ENCODE measurements at places on chromosomes 2 and 18.

- no peak for DNase-seq
Observed at GRCh38 chr2:224894356-224894755, 147.9 kb downstream of the DOCK10 start.

- DNase-seq, result no peak
Observed at GRCh38 chr2:133193544-133194361, 374.5 kb downstream of the NCKAP5 start.

- DNase-seq, result no peak
Observed at GRCh38 chr2:205386109-205386508, 296.2 kb upstream of the NRP2 start.

DNA sequence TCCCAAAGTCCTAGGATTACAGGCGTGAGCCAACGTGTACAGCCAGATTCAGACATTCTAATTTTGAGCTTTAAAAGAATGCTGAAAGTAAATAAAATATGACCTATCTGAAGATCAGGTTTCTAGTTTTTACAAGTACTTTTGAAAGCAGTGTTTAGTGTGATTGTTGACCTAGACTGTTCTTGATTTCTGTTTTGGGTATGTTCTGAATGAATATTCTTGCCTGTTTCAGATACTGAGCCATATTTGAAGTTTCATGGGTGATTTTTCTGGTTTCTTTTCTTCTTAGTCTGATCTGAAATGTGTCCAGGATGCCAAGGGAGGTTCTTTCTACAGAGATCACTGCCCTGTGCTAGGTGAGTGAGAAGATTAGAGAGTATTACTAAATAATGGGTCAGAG lies 37.2 kb downstream of the MIB1 start:
- no peak for DNase-seq

DNA sequence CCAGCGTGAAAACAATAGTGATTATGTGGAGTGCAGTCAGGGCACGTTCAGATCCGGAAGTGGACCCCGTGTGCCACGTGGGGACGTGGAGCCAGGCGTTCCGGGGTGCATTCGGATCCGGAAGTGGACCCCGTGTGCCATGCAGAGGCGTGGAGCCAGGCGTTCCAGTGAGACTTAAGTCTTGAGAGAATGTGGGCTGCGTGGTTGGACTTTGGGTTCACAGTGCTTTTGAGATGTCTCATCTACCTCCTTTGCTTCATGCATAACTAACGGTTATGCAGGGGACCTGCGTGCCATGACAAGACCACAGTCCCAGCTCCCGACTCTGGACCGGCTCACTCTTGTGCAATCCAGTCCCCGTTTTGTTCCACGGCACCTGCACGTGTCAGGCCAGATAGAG lies 28.8 kb downstream of the CTDP1 start:
- DNase-seq, result no peak

DNA sequence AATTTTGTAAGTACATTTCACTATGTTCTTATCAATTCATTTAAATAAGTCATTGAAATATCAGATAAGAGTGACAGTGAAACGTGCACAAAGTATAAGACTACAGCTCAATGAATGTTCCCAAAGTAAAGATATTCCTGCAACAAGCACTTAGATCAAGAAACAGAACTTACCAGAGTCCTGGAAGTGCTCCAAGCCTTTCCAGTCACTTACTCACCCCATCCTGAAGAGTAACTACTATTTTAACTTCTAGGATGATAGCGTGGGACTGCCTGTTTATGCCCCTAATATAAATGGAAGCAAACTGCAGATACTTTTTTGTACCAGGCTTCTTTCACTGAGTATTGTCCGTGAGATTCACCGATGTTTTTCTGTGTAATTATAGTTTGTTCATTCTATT lies 768.9 kb downstream of the SLC4A3 start:
- no peak for DNase-seq

GRCh38 chr18:76458522-76459311 lies 36.3 kb downstream of the ZNF516 start:
- no peak for DNase-seq

- DNase-seq, result no peak
Observed at GRCh38 chr2:149112713-149113112, 74.2 kb downstream of the LYPD6B start.

DNA sequence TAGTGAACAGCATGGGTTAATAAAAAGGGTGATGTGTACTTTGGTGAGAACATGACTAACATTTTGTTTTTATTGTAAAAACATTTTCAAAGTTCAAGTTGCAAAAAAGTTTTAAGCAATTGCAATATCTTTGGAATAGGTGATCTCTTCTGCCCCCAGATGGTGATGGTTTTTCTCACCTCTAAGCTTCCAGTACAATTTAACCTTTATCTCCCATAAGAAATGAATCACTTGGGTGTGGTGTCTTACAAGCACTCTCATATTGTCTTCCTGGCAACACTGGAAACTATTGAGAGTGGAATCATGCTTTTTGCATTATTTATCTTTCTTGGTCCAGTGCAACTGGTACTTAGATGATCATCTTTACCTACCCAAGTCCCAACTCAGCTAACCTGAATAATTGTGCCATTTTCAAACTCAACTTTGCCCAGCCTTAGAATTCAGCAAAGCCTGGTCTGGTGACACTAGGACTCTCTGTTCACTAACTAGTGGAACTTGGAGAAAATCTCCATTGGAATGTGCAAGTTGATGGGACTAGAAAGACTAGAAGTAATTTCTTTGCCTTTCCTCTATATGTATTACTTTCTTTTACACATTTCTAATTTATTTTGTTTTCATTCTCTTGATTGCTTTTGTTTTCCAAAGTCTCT lies 964.7 kb upstream of the ZEB2 start:
- no peak for DNase-seq

GRCh38 chr2:203909261-203909967 lies 27.1 kb upstream of the ICOS start:
- DNase-seq, result no peak

DNA sequence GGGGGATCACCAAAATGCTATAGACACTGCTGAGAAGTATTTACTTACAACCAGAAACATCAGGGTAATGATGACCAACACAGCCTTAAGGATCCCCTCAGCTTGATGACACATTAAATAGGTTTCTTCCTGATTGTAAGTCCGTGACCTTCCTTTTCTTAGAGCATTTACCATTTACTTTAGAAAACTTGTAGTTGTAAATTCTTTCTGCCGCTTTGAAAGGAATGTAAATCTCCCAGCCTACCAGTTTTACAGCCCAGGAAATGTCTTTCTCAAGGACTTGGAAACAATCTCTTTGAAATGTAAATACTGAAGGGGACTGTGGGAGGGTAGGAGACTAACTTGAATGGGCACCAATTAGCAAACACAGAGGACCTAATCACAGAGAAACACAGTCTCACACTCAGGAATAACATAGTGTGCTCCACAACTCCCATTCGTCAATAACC lies 278.6 kb downstream of the DSC3 start:
- no peak for DNase-seq

- DNase-seq, result no peak
Observed at GRCh38 chr2:165462443-165462842, 7.1 kb upstream of the CSRNP3 start.

DNA sequence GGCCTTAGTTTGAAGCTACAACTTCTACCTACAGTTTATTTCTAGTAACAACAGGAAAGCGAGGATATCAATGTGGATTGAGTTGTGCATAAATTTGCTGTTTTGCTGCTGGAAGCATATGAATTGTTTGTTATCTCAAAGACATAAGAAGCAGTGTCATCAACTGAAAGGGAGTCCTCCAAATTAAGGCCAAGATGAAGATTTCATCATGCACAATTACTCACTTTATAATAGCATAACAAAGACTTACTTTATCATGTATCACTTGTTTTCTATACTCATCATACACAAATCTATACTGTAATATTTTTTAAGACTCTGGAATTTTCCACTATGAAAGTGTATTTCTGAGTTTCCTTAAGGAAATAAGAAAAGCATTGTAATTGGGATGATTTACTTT lies 136.1 kb upstream of the FANCL start:
- DNase-seq, result no peak

DNA sequence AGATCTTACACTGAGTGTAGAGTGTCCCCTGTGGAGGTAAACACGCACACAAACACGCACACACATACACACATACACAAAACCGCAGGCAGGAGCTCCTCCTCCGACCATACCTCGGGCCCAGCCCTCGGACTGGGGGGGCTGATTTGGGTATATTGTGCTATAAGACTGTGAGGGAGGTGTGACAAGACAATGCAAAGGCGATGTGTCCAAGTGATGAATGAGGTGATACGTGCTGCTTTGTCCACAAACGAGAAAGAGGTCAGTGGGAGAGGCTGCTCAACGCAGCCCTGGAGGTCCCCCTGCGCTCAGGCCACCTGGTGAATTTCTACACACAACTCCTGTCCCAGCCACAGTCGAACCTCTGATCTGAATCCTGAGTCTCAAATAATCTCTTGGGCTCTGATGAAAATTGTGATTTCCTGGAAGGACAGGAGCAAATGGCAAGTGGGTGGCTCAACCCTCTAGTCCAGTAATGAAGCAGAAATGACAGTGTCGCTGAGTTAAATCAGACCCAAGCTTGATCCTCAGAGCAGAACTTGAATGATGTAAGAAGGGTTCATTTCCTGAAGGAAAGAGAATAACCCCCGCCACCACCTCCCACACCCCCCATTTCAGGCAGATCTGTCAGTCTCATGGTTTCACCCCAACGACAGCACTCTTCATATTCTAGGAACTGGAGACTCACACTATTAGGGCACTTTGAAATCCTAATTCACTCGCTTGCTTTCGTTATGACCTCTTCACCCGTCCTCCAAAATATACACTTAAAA lies 48.9 kb upstream of the ASXL2 start:
- DNase-seq, result peak; percentile 9

GRCh38 chr2:151809073-151809383 lies 19.2 kb downstream of the ARL5A start:
- DNase-seq, result no peak

DNA sequence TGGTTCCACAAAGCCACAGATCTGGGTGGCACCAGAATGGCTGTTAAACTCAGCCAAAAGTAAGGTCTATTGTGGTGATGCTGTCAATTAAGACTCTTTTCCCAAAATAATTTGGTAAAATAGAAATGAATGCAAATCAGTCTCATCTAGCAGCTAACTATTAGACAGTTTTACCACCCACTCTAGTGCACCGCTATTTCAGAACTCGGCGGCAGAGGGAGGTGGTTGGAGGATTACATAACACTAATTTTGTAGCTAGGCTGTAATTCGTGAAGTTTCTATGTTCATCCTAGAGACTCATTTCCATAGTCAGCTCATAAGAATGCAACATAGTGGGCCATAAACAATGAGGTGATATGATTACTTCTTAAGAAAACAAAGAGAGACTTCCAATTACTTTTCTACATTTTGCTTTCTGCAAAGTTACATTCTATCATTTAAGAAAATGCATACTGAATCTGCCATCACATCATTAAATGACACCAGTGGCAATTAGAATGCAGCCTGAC lies 413.8 kb downstream of the FBXO15 start:
- no peak for DNase-seq

GRCh38 chr2:3597567-3597966 lies 2.7 kb downstream of the COLEC11 start:
- DNase-seq, result peak; percentile 46

DNA sequence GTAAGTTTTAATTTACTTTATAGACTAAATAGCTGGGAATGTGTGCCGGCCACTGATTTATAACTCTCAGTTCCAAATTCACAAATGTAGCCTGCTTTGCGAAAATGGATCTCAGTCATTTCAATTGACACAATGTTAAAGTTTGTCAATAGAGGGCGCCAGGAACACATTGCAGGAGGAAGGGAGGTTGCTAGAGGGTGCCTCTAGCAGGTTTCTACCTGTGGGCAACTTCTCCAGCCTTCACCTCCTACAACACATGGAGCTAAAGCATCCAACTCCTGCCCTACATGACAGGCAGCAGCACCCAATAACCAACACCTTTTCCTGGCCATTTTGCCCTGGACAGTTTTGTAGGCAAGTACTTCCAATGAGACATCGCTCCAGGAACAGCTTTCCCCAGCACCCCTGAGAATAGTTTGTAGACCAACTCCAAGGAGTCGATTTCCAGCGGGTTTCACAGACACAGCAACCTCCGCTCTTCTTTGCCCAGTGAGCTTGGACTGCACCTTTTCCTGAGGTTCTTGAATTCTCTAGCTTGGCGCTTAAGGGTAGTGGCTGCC lies 784.8 kb upstream of the CDH2 start:
- no peak for DNase-seq

DNA sequence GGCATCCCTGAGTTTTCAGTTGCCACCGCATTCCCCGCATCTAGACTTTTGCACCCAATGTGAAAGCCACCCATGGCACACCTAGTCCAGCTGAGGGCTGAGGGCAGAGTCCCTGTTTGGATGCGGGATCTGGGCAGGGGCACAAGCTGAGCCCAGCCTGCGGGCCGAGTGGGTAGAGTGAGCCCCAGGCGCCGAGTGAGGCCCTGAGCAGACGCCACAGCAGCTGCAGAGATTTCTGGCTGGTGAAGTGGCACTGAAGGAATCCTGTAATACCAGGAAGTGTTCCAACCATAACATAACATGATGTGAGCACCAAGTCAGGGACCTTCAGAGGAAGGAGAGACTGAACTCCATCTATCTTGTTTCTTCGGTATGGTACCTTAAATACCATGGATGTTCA lies 27.7 kb upstream of the FRZB start:
- no peak for DNase-seq

- peak; percentile 18 for DNase-seq
Observed at GRCh38 chr18:58195278-58195765, 151.3 kb downstream of the NEDD4L start.

- DNase-seq, result peak; percentile 9
Observed at GRCh38 chr18:32511147-32511546, 40.5 kb upstream of the GAREM1 start.

DNA sequence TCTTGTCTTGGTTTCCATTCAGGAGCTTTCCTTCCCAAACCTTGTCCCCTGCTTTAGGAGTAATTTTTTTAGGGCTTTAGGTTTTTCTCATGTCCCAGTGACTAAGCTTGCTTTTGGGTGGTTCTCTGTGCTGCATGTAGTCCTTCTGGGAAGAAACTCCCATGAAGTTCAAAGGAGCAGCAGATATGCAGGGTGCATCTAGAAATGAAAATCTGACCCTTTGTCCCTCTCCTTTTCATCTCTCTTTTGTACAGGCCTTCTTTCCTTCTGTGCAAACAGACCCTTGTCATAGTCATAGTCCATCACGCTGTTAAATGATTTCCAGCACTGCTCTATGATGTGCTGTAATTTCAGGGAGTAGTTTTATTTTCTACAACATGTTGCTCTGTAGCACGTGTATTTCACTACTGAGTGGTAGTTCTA lies 20.4 kb downstream of the FMNL2 start:
- DNase-seq, result no peak

DNA sequence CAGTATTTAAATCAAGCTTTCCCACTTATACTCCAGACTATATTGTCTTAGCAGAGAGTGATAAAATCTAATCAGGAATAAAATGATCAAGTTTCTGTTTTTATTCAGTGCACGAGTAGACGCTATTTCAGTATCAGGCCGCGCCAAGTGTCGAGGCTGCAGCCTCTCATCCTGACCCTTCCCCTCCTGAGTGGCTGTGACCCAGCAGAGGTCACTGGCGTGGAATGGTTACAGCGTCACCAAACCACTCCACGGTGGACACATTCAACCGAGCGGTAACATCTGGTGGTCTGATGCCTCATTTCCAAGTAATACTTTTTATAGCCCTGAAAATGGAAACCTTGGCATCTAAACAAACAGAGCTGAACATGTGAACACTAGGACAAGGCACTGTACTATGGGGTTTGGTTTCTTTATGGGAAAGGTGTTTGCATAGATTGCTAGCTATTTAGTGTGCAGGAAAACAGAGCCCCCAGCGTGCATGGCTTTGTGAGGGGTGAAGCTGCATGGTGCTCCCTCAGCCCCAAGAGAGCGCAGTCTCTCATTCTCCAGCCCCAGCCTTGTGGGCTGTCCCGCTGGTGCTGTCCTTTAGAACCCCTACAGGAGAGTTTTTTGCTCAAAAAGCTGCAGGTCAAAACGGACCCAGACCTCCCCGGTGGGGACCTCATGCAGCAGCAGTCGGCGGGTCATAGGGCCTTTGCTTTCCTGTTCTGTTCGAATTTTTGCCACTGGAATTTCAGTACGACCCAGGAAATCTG lies 28.4 kb downstream of the FAM228A start:
- no peak for DNase-seq
